ENCODE measurements at places on chromosomes 3 and 15. TPM values are rescaled to one million over a fixed set of nuclear protein-coding genes. Genes with fewer than 3 reads are reported as not detected.
A peak's percentile ranks its signal among the peaks of the same experiment; 100 is the strongest.

DNA sequence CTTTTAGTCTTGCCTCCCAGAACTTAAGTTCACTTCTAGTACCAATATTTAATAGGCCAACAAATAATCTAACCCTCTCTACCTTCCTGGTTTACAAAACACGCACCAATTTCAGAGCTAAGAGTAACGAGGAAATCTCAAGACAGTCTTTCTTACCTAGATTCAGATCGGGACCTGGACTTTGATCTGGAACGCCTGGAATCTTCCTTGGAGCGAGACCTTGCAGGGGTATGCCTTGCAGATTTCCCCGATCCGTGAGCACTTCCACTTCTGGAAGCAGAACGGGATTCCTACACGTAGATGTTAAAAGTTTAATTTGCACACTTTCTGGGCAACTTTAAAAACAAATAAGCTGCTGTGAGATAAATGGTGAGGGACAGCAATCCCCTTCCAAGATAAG is 11.4 kb downstream of the TRA2B start:
- no peaks in the 10 kb centered on the region for H3K27me3 ChIP-seq
- H3K36me3 ChIP-seq = peaks cover 94% of the 10 kb centered on the region
- no peak for DNase-seq
- no peak overlapping the region for H3K4me3 ChIP-seq
- peaks cover 40% of the 10 kb centered on the region for H3K4me1 ChIP-seq

Gene TMEM40
- total RNA-seq = not detected

Gene CD96
- 194 TPM for total RNA-seq

GRCh38 chr15:55003965-55004873 is 192.5 kb downstream of the RSL24D1 start:
- DNase-seq = no peak
- H3K27ac ChIP-seq = no peak overlapping the region
- no peaks in the 10 kb centered on the region for H3K4me1 ChIP-seq
- H3K36me3 ChIP-seq = no peaks in the 10 kb centered on the region

Gene UCN2
- total RNA-seq = not detected

- no peak overlapping the region for H3K27ac ChIP-seq
- no peaks in the 10 kb centered on the region for H3K4me1 ChIP-seq
These were observed 87.8 kb downstream of the SEC22A start for GRCh38 chr3:123289391-123290106.

DNA sequence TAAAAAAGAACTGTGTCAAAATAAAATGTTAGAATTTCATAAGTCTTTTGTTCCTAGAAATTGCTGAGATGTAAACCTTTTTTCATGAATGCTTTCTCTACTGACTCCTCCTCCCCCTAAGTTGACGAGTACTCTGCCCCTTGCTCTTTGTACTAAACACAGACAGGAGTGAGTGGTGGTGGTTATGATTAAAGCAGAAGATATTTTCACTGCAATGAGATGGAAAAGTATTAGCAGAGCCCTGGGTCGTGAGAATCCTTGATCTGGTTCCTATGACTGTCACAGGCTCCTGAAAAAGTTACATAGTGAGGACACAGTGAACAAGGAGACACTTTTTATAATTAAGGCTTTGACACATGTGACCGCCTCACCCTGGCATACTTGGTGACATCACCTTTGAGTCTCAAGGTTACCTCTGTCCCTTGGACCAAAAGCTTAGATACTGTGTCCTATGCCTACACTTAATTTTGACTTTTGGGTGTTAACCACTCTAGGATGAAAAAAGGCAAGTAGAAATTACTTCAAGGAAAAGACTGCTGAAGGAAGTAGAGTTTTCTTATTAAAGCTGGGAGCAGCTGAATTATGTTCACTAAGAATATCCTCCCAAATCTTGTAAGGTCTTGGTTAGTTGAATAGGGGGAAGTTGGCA is 130.4 kb upstream of the LYSMD4 start:
- no peaks in the 10 kb centered on the region for H3K4me1 ChIP-seq
- H3K27me3 ChIP-seq = no peaks in the 10 kb centered on the region
- H3K4me3 ChIP-seq = no peak overlapping the region
- H3K27ac ChIP-seq = no peak overlapping the region
- no peak for DNase-seq

Gene ST3GAL6
- total RNA-seq = 0.44 TPM

DNA sequence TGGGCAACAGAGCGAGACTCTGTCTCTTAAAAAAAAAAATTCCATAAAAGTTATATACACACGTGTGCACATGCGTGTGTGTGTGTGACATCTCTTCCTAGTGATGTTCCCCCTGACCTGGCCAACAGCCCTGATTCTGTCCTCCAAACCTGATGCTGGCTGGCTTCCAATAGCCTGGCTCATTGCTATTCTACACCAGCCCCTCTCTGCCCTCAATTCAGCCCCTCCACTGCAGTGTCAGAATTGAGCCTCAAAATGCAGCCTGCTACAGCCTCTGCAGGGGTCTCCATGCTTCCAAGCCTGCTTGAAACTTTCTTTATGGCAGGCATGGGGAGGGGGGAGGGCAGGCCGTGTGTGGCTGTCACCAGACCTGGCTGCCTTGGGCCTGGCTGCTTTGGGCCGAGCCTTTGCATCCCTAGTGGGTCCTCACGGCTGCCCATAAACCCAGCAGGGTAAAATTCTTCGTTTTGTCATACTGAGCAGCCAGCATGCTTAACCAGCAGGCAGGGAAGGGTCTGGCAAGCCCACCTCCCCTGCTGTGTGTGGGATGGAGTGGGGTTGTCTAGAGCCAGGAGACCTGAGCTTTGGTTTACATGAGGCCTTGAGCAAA is 22.7 kb upstream of the DOCK3 start:
- peaks cover 6% of the 10 kb centered on the region for H3K4me1 ChIP-seq
- no peaks in the 10 kb centered on the region for H3K27me3 ChIP-seq
- H3K27ac ChIP-seq = no peak overlapping the region
- H3K4me3 ChIP-seq = no peak overlapping the region
- no peak for DNase-seq

DNA sequence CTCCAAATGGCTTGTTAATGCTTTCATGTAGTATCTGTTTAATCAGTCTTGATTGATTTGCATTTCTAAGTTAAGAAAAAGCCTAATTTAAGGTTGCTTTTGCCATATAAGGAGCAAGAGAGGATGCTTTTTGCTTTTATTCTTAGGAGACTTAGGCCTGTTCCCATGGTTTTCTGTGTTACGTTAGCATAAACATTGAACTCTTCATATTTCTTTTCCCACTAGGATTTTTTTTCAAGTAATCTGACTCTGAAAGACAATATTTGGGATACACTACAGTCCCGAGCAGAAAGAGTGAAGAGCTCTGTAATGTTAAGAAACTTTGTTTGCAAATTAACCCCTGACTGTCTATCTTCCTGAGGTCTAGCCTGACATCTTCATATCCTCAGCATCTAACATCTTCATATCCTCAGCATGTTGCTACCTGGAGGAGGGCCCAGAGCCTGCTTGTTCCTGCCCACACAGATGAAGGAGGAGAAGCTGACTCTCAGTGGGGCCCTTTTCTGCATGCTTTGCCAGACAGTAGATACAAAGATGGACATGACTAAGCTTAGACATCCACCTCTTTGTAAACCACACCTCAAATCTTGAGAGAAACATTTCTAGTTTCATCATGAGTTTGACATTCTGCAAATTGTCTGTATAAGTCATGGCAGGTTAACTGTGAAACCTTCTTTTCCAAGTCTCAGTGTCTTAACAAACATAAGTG is 86.2 kb upstream of the COL6A5 start:
- H3K27ac ChIP-seq = no peak overlapping the region
- H3K36me3 ChIP-seq = no peaks in the 10 kb centered on the region
- DNase-seq = no peak
- no peaks in the 10 kb centered on the region for H3K27me3 ChIP-seq
- no peaks in the 10 kb centered on the region for H3K4me1 ChIP-seq

DNA sequence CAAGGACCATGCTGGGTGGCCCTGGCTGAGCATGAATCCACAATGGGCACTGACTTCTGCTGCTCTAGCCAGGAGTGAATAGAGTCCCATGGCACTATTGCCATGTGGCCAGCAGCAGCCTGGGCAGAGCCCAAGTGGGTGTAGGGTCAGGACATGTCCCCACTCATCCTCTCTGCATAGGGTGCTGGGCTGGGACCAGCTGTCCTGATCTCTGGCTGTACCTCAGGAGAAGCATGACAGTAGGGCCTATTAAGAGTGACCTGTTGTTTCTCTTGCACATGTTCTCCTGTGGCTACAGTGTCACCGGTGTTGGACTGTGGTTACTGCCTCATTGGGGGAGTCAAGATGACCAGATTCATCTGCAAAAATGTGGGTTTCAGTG is 46.9 kb downstream of the DLEC1 start:
- no peak overlapping the region for H3K27ac ChIP-seq
- H3K27me3 ChIP-seq = no peaks in the 10 kb centered on the region

DNA sequence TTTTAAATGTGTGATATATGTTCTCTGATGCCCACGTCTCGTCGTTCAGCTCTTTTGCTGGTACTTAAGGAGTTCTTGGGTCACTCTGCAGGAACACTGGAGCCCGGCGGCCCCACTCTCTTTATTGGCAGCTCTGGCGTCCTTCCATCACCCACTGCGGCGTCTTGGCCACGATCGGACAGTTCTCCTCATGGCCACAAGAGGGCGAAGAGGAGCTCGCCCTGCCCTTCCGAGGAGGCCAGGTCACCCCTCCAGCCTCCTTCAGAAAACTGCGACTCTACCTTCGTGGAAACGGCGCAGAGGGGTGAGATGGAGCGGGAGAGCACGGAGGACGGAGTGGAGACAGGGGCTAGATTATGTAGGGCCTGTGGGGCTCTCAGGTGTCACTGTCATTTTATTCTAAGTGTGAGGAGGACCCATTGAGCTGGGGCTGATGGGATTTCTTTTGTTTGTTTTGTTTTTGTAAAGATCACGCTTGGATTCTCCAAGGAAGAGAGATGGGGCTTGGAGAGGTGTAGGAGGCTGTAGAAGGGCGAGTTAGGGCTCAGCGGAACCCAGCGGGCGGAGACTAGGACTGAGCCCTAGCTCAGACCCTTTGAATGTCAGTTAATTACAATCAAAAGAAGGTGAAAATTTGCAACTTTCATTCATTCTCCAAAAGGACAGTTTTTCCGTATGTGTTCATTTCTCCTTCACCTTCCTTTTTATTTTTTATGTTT is 28.0 kb upstream of the GABRA5 start:
- H3K36me3 ChIP-seq = no peaks in the 10 kb centered on the region
- DNase-seq = no peak
- H3K27me3 ChIP-seq = no peaks in the 10 kb centered on the region
- H3K27ac ChIP-seq = no peak overlapping the region

GRCh38 chr15:43493703-43494472 is 932 bp upstream of the TP53BP1 start:
- H3K27me3 ChIP-seq = no peaks in the 10 kb centered on the region
- H3K36me3 ChIP-seq = peaks cover 9% of the 10 kb centered on the region
- H3K4me3 ChIP-seq = peak overlapping the region; percentile 78
- no peak for DNase-seq

Gene CIDEC
- not detected for total RNA-seq

GRCh38 chr3:11553436-11554235 is 90.1 kb downstream of the VGLL4 start:
- no peaks in the 10 kb centered on the region for H3K27me3 ChIP-seq
- no peak overlapping the region for H3K27ac ChIP-seq
- H3K4me3 ChIP-seq = no peak overlapping the region
- no peaks in the 10 kb centered on the region for H3K4me1 ChIP-seq

Gene SECISBP2L
- 55.9 TPM for total RNA-seq

GRCh38 chr15:33226559-33227181 is 32.2 kb upstream of the FMN1 start:
- no peak overlapping the region for H3K4me3 ChIP-seq
- no peaks in the 10 kb centered on the region for H3K36me3 ChIP-seq
- H3K4me1 ChIP-seq = peaks cover 13% of the 10 kb centered on the region

DNA sequence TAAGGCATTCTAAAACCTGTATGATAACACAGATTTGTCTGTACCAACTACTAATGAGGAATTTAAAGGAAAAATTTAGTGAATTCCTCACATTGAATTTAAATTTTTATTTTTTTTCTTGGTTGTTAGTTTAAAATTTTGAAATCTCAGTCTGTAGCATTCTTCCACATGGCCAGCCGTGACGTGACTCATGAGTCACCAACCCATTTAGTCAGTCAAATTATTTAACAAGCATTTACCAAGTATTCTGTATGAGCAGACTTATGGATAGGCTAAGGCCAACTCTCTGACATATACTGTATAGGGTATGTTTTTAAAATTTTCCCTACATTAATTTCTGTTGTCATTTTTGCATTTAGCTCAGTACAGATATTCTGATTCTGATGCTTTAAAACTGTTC is 112.9 kb downstream of the CNTN4 start:
- DNase-seq = no peak
- H3K27me3 ChIP-seq = no peaks in the 10 kb centered on the region
- H3K27ac ChIP-seq = no peak overlapping the region
- H3K4me1 ChIP-seq = no peaks in the 10 kb centered on the region

DNA sequence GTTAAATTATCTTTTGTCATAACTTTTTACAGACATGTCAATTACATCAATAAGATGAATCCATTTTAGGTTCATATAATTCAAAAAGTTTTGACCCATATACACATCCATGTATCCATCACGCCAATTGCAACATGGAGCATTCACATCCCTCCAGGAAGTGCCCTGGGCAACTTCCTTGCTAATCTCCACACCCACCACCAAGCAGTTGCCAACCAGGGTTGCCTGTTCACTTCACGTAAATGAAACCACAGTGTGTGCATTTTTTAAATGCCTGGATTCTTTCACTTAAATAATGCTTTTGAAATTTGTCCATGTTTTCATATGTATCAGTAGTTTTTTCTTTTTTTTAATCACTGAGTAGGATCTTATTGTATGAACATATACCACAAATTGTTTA is 40.7 kb upstream of the LYZL4 start:
- DNase-seq = no peak
- H3K27ac ChIP-seq = no peak overlapping the region
- H3K27me3 ChIP-seq = peaks cover 4% of the 10 kb centered on the region

- no peak overlapping the region for H3K27ac ChIP-seq
- no peak for DNase-seq
- H3K4me3 ChIP-seq = no peak overlapping the region
- no peaks in the 10 kb centered on the region for H3K36me3 ChIP-seq
- H3K27me3 ChIP-seq = no peaks in the 10 kb centered on the region
These were observed 464.3 kb upstream of the GRM7 start for GRCh38 chr3:6396631-6397030.

DNA sequence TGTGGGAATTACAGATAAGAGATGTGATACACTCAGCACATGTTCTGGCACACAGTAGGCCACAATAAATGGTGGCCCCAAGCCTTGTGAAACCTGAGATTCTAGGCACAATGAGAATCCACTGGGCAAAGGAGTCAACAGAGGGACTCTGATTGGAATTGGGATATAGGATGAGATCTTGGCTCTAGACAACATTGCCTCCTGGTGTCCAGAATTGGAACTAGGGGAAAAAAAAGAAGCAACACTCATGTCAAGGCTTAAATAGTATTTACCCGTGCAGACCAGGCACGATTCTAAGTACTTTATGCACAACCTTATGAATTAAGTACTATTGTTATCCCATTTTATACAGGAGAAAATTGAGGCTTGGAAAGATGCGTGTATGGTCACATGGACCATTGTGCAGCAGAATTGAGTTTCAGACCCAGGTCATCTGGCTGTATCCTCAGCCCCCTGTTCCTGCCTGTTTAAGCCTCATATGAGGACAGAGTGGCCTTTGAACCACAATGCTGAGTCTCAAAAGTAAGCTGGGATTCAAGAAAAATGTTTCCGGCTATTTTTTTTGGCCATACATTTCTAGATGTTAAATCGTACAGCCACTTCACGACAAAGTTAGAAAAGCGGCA is 124.8 kb downstream of the SV2B start:
- peaks cover 17% of the 10 kb centered on the region for H3K27me3 ChIP-seq
- H3K4me3 ChIP-seq = no peak overlapping the region
- no peaks in the 10 kb centered on the region for H3K36me3 ChIP-seq
- DNase-seq = no peak
- H3K4me1 ChIP-seq = no peaks in the 10 kb centered on the region

Gene ADGRG7
- total RNA-seq = not detected

All from CD4-positive, alpha-beta T cell (primary cell).